ENCODE measurements at places on chromosomes 3 and 15.

DNA sequence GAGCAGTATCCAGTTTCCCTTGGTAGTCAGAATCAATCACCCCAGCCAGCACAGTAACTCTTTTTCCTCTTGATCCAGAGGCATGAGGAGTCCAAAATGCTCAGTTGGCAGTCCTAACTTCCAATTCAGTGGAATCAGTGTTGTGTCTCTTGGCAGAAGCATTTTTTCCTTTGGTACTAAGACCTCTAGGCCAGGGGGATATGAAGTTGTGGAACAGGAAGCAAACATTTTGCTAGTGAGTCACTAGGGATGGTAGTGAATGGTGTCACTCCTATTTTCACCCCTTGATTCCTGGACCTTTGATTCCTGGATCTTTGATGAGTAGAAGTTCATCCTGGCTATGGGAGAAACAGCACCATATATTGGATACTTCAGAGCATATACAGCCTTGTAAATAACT is 70.5 kb upstream of the ALDH1A3 start:
- no peak for DNase-seq

DNA sequence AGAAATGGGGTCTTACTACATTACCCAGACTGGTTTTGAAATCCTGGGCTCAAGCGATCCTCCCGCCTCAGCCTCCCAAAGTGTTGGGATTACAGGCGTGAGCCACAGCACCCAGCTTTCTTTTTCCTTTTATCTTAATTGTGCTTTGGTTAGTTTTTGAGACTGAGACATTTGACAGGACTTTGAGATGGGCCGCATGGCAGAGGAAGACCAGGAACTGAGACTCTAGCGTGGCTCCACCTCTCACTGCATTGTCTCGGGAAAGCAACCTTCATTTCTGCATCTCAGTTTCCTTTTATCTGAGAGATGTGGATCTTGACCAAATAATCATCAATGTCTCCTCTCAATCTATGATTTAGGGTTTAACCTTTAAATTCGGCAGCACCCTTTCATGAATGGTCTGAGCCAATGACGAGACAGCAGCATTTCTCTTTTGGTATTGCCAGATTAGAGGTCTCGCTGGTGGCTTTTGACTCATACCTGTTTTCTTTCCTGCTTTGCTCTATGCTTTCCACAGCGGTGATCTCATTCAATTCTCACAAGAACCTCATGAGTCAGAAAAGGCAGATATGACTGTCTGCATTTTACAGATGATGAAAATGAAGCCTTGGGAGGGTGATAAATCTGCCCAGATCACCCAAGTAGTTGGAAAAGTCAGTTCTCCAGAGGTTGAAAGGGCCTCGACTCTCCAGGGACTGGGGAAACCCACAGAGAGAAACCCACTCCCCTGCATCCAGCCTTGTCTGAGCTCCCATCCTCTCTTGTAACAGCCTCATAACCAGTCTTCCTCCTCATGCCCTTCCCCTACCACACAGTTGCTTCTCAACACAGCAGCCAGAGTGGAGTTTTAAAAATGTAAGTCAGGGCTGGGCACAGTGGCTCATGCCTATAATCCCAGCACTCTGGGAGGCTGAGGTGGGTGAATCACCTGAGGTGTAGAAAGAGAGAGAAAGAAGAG is 84.8 kb upstream of the FOXB1 start:
- no peak for DNase-seq

DNA sequence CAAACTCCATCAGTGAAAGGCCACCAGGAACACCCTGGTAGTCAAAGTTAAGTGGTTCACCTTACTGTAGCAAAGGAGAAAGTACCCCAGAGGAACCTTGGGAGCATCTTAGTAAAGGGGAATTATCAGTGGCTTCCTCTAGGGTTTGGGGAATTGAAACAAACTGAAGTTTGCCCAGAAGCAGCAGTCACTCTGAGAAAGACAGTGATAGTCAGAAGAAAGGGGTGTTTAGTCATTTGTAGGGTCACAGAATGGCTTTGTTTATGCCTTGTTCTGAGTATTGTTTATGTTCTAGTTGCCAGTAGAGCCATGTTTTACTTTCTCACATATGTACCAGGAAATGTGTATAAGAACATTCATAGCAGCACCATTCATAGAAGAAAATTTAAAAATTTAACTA is 93.8 kb downstream of the FHIT start:
- DNase-seq = no peak

DNA sequence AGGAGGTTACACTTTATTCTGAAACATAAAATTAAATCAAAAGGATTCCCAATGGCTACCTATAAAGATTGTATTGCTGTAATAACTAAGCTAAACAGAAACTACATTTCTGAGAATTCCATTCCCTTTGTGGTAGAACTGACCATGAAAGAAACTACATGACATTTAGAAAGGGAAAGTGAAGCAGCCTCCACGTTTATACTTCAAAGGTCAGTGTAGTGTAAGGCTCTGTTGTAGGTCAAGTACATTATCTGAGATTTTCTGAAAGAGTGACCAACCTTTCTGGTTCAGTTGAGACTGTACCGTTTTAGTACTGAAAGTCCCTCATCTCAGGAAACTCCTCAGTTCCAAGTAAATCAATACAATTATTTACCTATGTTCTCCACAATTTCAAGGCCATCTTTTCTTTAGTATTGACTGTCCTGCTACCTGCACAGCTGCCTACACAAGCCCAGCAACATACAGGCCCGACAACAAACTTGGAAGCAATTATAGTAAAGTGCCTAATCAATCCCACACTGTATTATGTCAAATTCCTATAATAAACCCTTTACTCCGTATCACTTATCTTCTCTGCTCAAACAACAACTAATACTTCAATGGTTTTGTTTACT is 343.0 kb downstream of the PLOD2 start:
- DNase-seq = no peak

GRCh38 chr15:67745073-67746006 is 80.0 kb upstream of the SKOR1 start:
- no peak for DNase-seq

DNA sequence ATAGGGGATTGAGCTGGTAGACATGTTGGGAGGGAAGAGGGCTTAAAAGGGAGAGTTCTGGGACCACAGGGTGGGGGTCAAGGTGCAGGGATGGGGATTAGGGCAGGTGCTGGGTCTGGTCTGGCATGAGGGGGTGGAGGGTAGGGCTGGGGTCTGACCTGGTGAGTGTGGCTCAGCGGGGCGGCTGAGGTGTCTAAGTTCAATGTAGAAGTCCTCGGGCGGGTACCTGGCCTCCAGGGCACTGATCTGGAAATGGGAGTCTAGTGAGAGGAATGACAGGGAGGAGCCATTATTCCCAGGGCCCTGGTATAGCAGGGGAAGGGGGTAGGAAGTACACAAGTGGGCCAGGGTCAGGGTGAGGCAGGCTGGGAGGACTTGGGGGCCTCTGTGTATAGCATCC is 39.6 kb downstream of the RAB11A start:
- DNase-seq = no peak

- peak; percentile 22 for DNase-seq
Observed at GRCh38 chr15:61171209-61171608, 57.9 kb downstream of the RORA start.

DNA sequence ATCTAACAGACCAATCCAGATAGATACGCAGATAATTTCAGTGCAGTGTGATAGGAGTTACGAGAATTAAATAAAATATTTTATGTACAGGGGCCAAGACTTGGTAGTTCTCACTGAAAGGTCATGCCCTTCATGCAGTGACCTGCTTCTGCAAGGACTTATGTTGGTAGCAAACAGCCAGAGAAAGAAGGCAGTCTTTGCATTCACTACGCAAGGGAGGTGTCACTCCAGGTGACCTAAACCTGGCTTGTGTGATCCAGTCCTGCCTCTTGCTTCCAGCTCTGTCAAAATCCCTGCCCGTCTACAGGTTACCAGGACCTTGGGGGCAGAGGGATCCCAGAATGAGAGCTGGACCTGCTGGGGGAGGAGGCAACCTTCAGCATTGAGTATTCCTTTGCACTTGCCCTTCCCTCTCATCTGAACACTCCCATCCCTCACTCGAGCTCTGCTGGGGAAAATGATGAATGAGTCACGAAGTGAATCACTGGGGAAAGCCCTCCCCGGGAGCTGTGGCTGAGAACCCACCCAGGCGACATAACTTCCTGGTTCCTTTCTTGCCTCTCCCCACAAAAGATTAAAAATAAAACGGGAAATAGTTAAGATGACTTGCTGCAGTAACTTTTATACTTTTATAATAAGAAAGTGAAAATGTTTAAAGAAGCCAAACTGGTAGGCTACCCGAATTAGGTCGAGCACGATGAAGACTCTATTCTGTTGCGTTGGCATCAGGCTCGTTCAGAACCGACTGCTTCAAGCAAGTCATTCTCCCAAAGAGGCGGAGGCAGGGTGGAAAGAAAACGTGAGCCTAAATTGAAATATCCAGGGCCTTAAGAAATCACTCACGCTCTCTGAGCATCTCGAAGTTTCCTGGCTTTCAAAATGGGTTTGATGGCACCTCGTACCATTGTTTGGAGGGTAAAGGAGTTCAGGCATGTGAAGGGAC is 216.1 kb downstream of the SLCO3A1 start:
- no peak for DNase-seq

- DNase-seq = peak; percentile 14
Observed at GRCh38 chr15:85503151-85503799, 122.9 kb downstream of the AKAP13 start.

DNA sequence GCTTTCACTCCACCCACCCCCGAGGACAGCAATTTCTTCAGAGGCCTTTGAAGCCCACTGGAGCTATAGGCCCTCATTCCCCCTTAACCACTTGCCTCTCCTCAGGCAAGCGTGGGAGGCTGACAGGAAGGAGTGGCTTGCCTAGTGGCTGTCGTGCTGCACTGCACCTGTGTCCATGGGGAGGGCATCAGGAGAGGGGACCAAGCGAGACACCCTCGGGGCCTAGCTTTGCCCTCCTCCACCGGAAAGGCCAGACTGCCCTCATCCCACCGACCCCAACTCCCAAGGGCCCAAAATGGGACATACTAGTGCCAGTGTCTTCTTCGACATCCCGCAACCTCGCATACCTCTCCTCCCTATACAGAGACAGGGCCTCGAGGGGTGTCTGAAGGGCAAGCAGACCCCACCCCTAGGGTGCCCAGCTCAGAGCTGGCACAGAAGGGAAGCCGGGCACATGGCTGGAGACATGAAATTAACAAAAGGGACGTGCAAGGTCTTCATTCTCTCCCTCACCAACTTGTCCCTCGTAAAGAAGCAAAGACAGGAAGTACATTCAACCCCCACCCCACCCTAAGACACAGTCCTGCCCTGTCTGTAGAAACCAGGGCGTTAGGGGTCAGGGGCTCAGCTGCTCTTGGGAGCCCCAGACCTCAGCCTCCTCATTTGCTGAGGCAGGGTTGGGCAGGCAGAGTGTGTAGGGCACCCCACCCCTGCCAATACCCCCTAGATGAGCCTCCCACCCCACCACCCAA is 24.3 kb downstream of the VIPR1 start:
- DNase-seq = no peak

DNA sequence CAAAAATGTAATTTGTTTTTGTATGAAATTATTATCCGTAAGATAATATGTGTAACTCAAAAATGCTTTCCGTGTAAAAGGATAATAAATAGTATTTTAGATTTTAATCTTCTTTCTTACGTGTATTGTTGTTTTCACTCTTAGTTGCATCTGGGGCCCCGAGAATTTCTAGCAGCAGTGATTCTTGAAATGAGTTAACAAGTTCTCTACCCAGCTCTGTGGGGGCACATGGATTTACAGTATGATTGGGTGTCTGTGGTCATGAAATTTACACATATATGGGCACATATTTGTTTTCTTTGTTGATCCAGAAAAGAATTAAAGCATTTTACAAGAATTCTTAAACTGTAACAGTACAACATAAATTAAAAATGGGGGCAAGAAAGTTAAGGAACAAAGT is 145.9 kb upstream of the LRRFIP2 start:
- DNase-seq = no peak

DNA sequence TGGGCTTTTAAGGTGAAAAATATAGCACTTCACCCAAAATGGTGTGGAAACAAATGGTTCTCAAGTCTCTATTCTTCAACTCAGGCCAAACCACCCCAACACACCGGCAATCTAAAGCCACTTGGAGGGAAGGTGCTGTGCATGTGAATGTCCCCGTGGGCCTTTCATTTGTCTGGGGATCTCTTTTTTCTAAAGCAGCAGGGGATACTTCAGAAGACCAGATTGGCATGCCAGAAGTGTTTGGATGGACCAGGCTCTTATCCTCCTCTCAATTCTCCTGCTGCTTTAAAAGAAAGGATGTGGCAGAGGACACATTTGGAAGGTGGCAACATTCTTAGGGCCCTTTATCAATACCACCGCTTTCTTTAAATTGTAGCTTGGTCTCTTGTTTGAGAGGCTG is 193.1 kb downstream of the MEIS2 start:
- DNase-seq = peak; percentile 59

- no peak for DNase-seq
Observed at GRCh38 chr15:101543926-101544612, 54.6 kb upstream of the PCSK6 start.

DNA sequence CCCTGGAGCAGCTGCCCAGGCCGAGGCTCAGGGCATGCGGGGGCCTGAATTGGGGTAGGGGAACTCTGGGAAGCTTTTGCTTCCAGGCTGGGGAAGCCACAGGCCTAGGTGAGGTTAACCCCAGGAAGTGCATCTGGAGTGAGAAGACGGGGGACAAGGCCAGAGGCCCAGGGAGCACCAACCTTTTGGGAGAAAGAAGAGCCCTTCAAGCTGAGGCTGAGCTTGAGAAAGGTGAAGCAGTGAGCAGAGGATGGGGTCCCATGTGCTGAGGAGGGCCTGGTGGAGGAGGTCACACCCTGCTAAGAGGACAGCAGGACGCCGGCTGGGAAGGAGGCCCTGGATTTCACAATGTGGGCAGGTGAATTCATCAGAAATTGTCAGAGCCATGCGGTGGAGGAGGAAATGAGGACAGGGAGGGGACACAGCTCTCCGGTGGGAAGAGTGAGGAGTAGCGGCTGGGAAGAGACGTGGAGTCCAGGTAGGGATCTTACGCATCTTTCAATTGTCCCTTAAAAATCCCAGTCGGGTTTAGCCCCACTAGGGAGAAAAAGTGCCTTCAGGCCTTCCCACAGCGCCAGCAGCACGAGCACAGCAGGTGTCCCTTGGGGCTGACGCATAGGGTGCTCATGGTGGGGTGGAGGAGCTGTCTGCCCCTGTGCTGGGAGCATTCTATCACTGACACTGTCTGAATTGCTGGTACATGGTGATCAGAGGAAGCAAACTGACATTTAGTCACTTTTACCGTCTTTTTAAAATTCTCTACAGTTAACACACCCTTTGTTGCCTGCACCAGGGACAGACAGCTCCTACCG is 50.9 kb downstream of the HCN4 start:
- no peak for DNase-seq

DNA sequence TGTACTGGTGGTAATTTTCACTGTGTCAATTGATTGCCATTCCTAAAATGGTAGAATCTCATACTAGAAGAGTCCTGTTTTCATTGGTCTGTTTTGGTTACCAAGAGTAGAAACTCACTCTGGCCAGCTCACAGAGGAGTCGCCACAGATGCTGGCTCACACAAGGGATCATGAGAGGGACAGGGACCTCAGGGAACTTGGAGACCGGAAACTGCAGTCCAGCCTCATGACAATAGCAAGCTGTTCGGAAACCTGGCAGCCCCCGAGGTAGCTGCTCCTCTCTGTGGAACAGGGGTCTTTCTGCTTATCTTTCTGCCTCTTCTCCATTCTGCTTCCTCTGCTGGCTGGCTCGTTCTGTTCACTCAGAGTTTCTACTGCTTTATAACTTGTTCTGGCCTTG is 192.9 kb downstream of the PLCL2 start:
- no peak for DNase-seq

- DNase-seq = no peak
Observed at GRCh38 chr15:41474941-41475340, 18.7 kb upstream of the ITPKA start.

Measured in NCI-H524 (cell line).